Erythroblast (primary cell): ENCODE measurements at places on chromosomes 5 and 9.
A peak's percentile ranks its signal among the peaks of the same experiment; 100 is the strongest.

DNA sequence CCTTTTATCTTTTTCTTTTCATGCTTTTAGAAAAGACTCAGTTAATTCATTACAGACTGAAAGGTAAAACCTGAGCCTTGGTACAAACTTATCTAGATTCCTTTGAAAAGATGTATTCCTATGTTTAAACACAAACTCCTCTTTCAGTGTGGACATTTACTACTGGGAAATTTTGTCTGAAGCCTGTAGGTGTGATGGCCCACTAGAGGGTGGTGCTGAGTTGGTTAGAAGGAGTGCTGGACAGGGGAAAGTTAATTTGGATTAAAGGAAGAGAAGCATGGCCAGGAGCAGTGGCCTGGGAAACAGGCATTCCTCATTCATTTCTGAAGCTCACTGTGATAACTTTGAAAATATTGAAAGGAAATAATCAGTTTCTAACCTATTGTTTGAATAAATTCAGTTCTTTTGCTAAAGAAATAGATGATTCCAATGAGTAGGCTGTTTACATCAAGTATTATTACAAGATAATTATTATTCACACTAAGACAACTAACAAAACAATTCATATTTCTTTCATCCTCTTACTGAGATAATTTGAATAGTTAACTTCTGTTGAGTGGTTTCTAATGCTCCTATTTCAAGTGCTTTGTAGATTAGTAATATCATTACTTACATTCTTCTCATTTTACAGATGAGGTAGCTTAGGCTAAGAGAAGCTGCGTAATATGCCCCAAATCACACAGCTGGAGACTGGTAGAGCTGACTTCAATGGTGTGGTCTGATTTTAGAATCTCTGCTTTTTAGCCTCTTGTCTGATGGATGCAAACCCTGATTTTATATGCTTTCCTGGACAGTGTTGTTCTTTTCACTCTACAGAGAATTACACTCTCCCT lies 150.9 kb downstream of the ADGRV1 start:
- DNase-seq, result peak; percentile 55

GRCh38 chr5:33997331-33997983 lies 10.4 kb downstream of the AMACR start:
- DNase-seq, result peak; percentile 43

DNA sequence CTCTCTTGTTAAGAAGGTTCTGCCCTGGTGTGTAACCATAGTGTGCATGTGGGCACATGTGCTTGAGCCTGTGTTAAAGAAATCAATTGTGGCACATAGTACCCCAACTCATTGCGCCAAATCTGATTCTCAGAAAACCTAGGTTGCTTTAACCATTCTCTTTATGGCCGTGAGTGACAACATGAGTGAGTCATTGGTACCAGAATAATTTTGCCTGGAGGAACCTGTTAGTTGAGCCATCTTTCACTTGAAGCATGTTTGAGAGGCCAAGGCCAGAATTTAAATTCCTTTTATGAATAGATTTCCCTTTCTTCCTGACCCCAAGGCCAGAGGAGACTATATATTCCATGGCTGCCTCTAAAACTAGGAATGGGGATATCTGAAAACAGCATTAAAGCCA lies 35.2 kb upstream of the SLC36A2 start:
- DNase-seq, result no peak

- DNase-seq, result no peak
Measured at GRCh38 chr5:55708732-55709131, 3.4 kb downstream of the SLC38A9 start.

- no peak for DNase-seq
Measured at GRCh38 chr9:95920017-95920416, 44.5 kb downstream of the ERCC6L2 start.

DNA sequence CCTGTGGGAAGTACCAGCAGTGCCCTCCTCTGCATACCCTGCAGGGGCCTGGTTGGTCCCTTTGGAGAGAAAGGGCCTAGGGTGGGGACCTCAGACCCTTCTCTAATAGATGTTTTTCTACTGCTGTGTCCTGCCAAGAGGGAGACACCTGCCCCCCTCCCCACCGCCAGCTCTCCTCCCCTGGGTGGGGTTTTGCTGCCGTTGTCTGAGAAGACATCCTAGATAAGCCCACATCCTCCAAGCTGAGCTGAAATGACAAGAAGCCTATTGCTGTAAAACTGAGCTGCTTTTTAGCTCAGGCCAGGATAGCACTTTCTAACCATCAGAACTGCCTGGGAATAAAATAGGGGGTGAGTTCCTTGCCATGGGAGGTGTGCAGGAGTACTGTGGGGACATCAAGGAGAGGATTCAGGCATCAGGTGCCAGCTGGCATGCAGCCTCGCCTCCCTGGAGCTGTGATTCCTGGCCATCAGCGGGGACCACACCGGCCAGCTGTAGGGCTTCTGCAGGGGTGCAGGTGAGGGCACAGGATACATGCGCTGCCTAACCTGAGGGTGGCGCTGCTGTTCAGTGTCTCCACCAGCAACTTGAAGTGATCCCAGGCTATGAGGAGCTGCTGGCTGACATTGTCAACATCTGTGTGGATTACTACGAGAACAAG lies 37.9 kb downstream of the CYFIP2 start:
- DNase-seq, result peak; percentile 16

DNA sequence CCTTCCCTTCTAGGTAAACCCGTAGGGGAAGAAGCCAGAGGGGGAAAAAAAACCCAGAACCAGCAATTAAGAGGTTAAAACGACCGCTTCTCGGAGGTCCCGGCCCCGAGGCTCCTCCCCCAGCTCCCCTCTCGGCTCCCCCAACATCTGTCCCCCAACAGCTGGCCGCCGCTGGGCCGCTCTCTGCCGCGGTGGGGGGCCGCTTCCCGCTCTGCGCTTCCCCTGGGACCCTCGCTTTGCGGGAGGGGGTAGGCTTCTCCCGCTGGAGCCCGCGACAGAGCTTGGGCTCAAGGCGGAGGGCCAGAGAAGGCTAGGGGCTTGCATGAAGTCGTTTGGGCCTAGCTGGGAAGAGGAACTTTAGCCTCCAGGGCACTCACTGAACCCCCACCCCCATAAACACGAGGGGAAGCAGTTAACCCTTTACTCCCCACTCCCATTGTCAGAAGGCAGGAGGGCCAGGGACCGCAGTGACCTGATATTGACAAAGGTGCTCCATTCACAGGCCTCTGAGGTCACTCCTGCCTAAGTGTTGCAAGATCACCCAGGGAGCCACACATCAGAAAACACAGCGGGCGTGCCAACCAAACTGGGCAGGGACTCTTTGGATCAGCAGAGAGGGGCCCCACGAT lies 7.5 kb downstream of the LHX6 start:
- peak; percentile 27 for DNase-seq

- no peak for DNase-seq
Measured at GRCh38 chr5:139023286-139023685, 148.2 kb upstream of the LRRTM2 start.

DNA sequence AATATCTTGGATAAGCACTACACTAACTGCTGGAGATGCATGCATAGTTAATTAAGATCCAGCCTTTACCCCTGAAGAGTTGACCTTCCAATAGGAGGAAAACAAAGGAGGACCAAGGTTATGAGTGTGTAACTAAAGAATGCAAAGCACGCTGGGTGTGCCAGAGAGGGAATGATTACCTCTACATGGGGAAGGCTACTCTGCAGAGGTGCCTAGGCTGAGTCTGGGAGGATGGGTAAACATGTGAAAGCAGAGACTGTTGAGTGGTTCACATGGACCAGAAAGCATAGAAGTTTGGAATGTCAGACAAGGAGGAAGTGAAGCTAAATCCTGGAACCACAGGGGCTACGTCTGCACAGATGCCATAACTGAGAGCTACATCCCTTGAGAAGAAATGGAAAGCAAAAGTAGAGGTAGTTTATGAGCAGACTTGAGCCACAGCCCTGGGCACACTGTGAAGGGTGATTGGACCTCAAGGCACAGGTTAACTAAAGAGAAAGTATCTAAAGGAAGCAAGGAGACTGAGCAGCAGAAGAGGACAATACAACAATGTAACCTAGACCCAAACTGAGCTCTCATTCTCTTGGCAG lies 176.2 kb downstream of the DENND1A start:
- DNase-seq, result no peak

- DNase-seq, result no peak
Measured at GRCh38 chr5:22594491-22594890, 258.7 kb downstream of the CDH12 start.

GRCh38 chr5:42940853-42941252 lies 99.3 kb downstream of the ANXA2R start:
- no peak for DNase-seq

DNA sequence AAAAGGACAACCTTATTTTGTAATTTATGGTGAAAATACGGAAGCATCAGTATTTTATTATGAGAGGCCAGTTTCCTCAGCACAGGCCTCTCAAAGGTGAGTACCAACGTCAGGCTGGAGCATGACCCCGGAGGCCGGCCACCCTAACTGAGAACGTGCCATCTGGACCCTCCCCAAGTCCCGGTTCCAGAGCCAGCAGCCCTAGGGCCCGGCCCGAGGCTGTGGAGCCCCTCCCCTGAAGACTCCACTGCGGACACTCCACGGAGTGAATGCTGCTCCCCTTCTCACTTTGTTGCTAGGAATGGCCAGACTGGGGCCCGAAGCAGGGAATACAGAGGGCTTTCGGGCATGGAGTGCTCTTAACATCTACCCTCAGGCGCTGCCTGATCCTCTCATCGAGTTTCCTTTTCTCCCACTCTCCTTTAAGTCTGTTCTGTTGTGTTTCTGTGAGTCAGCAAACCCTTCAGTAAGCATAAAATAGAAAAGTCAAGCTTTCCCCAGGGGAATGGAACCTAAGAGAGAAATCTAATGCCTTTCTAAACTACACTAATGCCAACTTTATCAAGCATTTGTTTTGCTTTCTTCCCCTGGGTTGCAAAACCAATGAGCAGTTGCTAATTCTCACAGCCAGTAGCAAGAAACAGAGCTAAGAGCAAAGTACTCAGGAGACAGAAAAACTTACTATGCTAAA lies 4.5 kb downstream of the BRD9 start:
- DNase-seq, result no peak

- DNase-seq, result peak; percentile 24
Measured at GRCh38 chr5:107671742-107672210, 1.0 kb upstream of the EFNA5 start.

- DNase-seq, result no peak
Measured at GRCh38 chr5:32474209-32474854, 29.8 kb upstream of the ZFR start.

DNA sequence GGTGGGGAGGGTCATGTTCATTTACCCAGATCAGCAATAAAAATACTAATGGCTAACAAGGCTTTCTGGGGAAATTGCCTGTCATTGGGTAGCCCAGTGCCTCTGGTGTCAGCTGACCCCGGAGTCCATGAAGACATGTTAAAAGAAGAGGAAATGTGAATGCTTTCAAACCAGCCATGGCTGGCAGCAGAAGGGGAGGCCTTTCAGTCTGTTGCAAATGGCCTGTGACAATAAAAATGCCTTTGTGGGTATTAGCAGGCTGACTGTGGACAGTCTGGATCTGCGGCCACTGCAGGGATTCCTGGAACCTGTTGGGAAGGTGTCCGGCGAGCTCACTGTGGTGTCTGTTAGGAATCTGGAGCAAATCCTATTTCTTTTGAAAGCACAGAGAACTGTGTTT lies 7.5 kb downstream of the ABL1 start:
- DNase-seq, result no peak

GRCh38 chr9:124259158-124259808 lies 1.5 kb downstream of the NEK6 start:
- DNase-seq, result peak; percentile 21

DNA sequence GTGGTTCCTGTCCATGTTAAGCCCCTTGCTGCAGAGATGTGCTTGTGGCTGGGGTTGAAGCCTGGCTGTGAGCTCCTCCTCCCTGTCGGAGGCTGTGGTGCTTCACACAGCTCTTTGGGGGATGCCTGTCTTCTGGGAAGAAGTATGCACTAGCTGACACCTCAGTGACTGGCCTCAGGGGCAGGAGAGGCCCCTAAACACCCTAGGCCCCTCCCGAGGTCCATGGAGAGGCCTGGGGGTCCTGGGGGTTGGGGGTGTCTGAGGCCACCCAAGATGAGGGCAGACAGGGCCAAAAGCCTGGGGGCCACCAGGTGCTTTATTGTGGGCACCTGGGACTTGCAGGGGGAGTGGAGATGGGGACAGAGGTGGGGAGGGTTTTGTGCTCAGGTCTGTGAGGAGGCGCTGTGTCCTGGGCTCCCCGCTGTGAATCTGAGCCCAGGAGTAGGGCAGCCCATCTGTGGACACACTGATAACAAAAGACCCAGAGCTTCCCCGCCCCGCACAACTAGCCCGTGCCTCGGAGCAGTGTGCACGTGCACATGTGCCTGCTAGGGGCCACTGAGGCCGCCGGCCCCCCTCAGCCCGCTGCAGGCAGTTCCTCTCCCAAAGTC lies 92.0 kb downstream of the PHF2 start:
- no peak for DNase-seq

DNA sequence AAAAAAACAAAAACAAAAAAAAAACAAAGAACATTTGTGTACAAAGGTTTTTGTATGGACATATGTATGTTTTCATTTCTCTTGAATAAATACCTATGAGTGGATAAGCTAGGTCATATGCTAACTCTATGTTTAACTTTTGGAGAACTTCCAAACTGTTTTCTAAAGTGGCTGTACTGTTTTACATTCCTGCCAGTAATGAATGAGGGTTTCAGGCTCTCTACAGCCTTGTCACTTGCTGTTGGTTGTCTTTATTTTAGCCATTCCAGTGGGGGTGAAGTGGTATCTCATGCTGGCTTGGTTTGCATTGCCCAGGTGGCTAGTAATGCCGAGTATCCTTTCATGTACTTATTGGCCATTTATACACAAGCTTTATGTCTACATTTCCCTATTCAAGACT lies 9.1 kb upstream of the TRIO start:
- DNase-seq, result no peak

DNA sequence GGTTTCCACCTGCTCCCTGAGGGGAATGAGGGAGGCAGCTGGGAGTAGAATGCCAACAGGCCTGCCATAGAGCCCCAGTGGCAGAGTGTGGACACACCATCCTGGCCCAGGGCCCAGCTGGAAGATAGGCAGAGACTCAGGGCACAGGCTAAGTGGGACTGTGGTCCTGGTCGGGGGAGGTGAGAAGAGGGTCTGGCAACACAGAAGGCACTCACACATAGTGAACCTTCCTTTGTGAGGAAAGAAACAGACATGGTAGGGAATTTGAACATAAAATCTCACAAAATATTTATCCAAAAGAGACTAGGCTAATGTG lies 41.2 kb downstream of the WDR36 start:
- DNase-seq, result no peak

DNA sequence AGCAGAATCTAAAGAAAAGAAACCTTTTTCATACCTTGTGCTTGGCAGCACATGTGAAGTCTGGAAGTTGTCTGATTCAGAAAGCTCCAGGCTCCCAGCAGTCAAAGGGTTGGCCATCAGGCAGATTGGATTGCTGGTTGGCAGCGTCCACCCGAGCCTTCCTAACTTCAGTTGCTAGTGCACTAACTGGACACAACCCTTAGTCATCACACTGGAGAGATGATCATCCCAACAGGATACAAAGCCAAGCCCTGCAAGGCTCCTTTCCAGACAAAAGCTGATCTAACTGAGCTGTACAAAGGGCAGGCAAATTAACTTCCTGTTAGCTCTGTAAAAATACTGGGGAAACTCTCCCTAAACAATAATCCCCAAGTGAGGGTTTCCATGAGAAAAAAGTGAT lies 185.6 kb downstream of the SNX18 start:
- no peak for DNase-seq
